ENCODE measurements at places on chromosomes 6 and 20.

DNA sequence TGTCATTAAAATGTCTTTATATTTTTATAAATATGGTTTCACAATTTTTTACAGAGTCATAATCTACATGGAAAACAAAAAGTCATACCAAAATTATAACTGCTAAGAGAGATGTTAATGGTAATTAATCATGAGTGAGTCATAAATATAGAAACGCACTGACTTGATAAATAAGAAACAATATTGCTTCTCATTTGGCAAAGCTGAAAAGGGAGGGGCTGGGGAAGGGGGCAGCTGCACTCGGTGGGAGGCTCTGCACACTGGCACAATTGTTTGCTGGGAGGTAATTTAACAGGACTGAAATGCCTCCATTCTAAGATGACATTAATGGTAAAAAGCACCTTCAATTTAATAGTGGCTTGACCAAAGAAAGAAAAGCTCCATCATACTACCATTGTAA is 133.3 kb upstream of the AGPAT4 start:
- no peak for DNase-seq

DNA sequence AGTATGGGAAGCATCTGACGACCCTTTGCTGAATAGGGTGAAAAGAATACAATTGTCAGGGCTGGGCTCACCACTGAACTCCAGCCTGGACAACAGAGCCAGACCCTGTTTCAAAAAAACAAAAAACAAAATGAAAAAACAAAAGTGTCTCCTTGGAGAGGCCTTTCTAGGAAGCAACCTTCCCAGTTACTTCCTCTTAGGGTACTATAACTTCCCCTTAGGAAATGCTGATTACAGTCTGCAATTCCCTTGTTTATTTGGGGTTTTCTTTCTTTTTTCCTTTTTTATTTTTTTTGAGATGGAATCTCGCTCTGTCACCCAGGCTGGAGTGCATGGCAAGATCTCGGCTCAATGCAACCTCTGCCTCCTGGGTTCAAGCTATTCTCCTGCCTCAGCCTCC is 20.5 kb upstream of the TTPAL start:
- DNase-seq: no peak

DNA sequence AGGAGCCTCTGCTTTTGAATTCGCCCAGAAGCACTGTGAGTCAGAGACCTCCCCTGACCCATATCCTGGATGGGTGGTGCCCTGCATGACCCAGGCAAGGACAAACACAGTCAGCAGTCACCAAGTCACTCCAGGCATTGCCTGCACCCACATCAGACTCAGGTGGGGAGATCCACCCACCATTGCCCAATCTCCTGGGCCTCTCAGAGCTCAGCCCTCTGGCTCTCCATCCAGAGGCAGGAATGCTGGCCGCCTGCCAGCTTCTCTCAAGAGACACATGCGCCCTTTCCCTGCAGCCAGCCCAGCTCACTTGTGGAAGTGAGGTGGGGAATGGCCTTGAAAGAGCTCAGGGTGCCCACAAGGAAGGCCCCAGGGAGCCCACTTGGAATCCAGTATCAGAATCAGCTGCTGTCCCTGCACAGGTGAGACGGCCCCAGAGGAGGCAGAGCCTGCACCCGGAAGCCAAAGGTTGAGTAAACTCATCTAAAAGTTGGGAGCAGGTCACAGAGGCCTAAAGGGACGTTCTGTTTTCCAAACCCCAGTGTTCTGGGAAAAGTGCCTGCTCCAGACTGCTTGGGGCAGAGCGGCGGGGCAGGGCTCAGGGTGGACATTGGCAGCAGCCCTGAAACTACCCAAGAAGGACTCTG is 129.8 kb downstream of the PREX1 start:
- peak; percentile 38 for DNase-seq

GRCh38 chr20:16514140-16514539 is 59.1 kb downstream of the KIF16B start:
- DNase-seq: no peak

DNA sequence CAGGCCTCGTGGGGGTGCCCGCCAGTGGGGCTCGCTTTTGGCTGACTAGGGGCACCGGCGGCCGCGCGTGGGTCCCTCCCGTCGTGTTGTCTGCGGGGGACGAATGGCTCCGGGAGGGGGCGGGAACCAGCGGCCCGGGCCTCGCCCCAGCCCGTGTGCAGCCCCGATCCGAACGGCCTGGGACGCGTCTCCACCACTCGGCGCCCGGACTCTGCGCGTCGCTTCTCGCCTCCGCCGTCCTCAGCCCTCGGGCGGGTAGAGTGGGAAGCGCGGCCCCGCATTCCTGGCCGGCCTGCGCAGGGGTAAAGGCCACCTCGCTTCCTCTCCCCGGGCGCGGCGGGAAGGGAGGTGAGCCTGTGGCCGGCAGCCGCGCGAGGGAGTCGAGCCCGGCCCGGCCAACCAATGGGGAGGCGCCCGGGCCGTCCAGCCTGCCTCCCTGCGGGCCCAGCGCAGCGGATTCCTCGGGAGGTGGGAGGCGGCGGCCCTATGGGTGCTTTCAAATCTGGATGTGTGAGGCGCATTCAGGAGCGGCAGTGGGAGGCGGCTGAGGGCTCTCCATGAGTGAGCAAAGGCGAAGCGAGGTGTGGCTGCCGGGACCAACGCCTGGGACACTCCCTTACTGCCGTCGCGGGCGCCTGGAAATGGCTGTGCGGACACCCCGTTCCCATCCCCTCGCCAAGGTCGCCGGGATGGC is 1.1 kb upstream of the ZBTB46 start:
- no peak for DNase-seq

DNA sequence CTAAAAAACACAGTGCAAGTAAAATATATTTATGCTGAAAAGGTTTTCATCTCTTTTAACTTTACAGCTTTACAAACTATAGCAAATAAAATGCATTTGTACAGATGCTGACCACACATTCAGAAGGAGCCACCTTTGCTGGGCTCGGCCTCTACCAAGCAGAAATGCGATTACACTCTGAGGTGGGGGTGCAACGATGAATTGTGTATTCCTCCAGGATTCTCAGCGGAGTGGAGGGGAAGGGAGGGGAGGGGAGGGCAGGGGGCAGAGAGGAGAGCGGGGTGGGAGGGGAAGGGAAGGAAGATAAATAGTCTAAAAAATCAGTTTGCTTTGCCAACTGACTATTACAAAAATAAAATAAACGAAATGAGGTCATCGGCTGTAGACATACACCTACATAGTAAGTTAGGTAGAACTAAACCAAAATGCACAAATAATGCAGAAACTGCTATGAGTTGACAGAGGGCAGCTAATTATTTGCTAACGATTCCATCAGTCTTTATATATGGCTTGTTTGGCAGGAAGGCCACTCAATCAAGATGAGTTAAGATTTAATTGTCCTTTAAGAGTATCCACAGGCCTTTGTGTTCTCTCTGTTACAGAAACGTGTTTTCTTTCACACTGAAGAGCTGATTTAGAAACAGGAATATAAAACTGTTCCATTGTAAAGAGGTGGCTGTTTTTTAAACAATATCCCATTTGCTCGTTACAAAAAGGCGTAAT is 90.1 kb downstream of the TAF4 start:
- no peak for DNase-seq

DNA sequence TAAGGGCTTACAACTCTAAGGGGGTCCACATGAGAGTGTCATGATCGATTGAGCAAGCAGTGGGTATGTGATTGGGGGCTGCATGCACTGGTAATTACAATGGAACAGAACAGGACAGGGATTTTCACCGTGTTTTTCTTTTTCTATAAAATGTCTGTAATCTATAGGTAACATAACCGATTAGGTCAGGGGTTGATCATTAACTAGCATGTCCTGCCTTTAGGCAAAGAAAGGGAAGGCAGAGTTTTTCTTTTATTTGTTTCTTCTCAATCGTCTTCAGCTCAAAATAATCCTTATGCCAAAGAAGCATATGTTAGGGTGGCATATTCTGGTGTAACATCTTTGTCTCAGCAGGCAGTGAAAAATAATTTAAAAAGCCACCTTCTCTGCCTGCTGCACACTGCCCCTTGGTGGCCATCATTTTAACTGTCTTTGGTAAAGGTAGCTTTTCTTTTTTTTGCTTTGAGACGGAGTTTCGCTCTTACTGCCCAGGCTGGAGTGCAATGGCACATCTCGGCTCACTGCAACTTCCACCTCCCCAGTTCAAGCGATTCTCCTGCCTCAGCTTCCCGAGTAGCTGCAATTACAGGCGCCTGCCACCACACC is 9.7 kb upstream of the CEP43 start:
- no peak for DNase-seq

DNA sequence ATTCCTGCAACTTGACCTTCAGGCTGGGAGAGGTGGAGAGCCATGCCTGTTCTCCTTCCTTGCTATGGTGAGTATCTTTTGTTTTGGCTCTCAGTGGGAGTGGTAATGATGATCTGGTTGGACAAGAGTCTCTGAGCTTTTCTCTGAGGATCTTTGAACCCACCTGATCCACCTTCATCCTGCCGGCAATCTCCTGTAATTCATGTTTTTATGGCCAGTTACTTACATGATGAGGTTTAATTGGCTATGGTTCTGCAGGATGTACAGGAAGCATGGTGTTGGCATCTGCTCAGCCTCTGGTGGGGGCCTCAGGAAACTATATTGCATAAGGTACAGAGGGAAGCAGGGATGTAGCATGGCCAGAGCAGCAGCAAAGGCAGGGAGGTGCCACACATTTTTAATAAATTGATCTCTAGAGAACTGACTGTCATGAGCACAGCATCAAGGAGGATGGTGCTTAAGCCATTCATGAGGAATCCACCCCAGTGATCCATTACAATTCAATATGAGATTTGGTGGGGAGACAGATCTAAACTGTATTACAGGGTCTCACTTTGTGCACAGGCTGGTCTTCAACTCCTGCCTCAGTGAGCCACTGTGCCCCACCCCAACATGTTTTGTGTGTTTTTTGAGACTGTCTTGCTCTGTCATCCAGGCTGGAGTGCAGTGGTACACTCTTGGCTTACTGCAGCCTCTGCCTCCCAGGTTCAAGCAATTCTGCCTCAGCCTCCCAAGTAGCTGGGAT is 10.0 kb downstream of the HSPA1B start:
- no peak for DNase-seq

GRCh38 chr6:12622566-12622965 is 94.0 kb upstream of the PHACTR1 start:
- DNase-seq: no peak

GRCh38 chr6:35046862-35047261 is 94.3 kb downstream of the TCP11 start:
- DNase-seq: no peak

DNA sequence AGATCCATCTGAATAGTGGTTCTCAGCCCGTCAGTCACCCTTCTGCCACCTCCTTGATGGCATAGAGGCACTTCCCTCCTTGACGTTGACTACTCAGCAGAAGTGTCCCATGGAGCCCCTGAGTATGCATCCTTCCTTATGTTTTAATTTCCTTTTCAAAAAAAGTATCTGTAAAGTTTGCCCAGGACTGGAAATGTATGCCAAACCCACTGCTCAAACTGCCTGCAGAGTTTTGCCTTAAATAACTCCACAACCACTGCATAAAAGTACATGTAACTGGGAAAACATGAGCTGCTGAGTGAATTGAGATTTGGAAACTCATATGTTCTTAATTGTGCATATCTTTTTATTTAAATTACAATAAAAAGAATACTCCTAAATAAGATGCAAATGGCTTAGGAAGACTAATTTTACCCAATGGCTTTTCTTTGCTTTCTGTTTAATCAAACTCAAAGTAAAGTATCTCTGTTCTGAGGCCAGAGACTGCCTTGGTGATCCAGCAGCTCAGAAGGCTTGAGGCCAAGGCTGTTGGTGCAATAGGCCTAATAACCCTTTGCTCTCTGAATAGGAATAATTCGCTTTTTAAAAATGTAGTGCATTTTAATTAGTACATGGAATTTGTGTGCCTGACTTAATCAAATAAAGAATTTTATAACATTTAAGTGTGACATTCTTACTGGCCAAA is 90.4 kb downstream of the FNDC1 start:
- DNase-seq: no peak

GRCh38 chr6:26044140-26045064 is 42.8 kb upstream of the HFE start:
- DNase-seq: no peak

GRCh38 chr6:159480471-159480870 is 212.6 kb downstream of the SOD2 start:
- no peak for DNase-seq

GRCh38 chr6:42084889-42085288 is 34.6 kb downstream of the TAF8 start:
- no peak for DNase-seq

DNA sequence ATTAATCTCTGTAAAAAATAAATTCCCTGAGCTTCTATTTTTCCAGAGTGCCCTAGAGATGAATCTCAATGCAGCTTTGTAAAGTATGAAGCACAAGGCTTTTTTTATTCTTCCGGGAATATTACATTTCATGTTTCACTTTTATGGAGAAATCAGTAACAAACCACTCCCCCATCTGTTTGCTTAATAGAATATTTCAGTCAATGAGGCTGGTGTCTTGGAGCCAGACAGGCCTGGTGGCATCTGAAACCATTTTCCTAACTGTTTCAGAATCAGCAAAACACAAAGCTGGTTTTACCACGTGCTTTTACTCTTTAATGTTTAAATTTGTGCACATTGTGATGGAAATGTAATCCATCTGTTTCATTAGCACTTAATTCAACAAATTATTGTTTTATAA is 400.8 kb upstream of the HSF2 start:
- no peak for DNase-seq

DNA sequence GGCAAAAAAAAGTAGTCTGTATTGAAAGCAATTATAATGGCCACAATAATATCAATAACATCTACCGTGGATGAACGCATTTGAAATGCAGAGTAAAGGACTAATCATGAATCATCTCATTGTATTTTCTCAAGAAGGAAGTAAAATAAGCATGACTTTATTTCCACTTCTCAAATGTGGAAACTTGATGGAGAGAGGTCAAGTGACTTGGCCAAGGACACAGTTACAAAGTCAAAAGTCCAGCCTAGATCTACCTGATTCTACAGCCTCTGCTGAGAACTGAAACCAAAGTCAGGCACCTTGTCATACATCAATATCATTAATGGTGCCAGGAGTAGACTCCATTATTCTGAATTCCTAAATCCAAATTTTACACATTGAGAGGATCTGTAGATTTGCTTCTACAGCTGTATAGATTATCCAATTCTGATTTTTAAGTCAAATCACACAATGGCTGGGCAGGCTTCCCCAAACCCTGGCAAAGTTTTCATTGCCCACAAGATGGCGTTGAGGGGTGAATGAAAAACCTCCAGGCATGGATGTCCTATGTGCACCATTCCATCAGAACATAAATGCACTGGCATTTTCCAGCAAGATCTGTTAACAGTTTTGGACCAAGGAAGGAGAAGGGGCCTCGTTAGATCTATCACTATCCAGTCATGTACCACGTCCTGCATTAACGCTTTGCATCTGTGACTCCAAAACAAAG is 423.1 kb downstream of the MAFB start:
- no peak for DNase-seq

- DNase-seq: no peak
Observed at GRCh38 chr6:150186129-150186898, 43.5 kb downstream of the PPP1R14C start.

DNA sequence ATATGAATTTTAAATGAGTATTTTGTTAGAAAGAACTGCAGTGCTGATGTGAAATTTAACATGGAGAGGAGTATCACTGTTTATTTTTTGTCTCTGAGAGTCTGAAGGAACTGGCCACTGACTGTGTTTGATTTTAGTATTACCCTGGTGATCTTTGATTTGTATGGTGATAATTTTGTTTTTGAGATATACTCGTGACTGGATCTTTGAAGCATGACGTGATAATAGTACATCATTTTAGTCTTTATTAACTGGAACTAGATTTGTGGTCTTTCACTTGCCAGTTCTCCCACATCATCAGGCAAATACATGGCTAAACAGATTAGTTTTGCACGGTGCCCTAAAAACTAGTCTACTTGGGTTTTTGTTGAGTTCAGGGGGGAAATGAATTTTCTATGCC is 55.5 kb downstream of the ARID1B start:
- no peak for DNase-seq
